Fibroblast of skin of right biceps (primary cell): ENCODE measurements at places on chromosomes 5 and 9.
A peak's percentile ranks its signal among the peaks of the same experiment; 100 is the strongest.

DNA sequence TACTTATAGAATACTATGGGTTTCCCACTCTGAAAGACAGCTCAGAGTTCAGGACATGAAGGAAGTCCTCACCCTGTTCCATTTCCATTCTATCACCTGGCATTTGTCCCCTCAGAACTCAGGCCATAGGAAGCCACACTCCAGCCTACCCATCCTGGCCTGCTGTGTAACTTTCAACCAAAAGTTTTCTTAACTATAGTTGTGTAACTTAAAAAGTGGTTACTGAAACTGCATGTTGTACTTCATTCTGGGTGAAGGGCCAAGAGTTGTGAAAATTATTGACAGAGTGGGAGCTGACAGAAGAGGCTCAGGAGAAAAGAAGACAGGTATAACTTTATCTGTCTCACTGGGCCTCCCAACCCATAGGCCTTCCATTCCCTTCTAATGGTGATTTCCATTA lies 212.5 kb downstream of the RAB3C start:
- no peak for DNase-seq

DNA sequence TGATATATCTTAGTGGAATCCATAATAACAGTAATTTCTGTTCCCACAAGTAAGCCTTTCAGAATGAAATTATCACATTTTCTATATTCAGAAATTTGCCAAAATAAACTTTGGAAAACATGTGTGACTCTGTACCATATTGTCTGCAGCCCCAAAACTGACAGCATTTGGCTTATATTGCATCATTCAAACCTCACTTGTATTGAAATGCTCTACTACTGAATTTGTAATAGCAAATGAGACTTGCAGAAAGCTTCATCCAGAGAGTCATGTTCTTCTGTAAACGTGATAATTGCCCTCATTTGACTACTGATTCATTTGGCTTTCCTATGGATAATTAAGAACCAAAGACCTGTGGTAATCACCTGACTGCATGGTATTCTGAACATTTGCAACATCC lies 1249.5 kb upstream of the CDH18 start:
- DNase-seq, result peak; percentile 38

GRCh38 chr9:134406366-134407120 lies 80.3 kb downstream of the RXRA start:
- DNase-seq, result no peak

GRCh38 chr5:78644741-78645300 lies 3.8 kb downstream of the LHFPL2 start:
- DNase-seq, result no peak

GRCh38 chr9:21616082-21616778 lies 134.1 kb upstream of the IFNE start:
- peak; percentile 96 for DNase-seq

- DNase-seq, result peak; percentile 49
These were observed 117.8 kb downstream of the PTTG1 start for GRCh38 chr5:160539431-160539830.

GRCh38 chr5:142391058-142391845 lies 66.4 kb upstream of the SPRY4 start:
- peak; percentile 39 for DNase-seq

DNA sequence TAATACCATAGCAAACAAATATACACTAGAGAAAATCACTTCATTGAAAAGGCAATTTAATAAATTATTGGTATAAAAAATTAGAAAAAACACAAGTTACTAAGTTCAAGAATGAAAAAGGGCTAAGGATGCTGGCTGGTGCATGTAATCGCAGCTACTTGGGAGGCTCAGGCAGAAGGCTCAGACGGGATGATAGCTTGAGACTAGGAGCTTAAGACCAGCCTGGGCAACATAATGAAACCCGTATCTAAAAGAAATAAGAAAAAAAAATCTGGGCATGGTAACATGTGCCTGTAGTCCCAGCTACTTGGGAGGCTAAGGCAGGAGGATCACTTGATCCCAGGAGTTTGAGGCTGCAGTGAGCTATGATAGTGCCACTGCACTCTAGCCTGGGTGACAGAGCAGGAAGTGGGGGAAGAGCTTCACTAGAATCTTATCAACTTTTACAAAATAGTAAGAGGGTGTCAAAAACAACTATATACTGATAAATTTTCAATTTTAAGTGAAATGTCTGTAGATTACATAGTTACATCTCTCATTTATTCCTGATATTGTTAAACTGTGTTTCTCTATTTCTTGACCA lies 42.2 kb upstream of the PPP2CA start:
- no peak for DNase-seq

GRCh38 chr5:170273968-170274710 lies 23.4 kb downstream of the LCP2 start:
- no peak for DNase-seq

DNA sequence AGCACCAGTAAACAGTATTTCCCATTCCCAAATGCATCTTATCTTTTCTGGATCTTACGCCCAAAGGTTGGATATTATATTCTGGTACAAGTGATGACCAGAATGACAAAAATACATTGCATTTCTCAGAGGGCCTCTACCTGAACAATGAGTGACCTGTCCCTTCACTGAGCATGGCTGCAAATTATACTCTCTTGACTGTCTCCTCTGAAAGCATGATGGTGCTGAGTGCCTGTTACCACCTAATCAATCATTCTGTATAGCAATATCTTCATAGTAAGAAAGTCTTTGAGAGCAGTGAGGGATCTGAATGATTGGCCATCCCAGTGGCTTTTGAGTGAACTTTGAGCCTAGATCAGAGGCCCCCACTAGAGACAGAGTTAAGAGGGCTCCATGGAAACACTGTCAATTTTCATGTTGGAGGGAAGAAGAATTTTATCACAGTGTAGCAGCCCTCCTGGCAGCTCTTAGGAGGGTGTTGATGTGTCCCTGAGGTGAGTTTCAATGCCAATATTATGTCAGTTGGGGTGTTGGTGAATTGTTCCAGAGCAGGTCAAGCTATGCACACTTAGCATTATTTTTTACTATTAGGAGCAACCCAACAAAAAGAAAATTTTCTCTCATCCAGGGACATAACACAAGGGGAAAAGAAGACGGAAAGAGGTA lies 171.7 kb downstream of the MARCHF11 start:
- no peak for DNase-seq

GRCh38 chr9:98943682-98944056 lies at the start of gene COL15A1:
Gene COL15A1, plus strand, starts transcription at chr9:98943907. Its CDS starts 155 bp downstream, at chr9:98944062.
- DNase-seq, result no peak

- DNase-seq, result peak; percentile 34
These were observed 48.2 kb downstream of the ROPN1L start for GRCh38 chr5:10489810-10490426.

- DNase-seq, result no peak
These were observed 53.1 kb downstream of the LIX1 start for GRCh38 chr5:97089149-97089801.
